CD8-positive, alpha-beta T cell (primary cell): ENCODE measurements at places on chromosomes 5 and 9.

DNA sequence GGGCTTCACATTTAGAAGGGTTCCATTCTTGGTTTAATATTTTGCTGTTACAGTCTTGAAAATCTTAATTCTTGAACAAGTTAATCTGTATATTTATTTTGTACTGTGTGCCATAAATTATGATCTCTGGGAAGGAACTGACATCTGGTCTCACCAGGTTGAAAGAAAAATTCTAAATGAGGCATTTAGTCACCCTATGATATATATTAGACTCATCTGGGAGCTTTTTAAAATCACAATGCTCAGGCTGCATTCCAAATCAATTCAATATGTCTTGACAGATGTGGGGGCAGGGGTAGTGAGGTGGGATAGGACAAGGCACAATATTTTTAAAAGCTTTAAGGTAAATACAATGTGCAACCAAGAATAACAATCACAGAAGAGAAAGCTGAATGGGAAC, 569.2 kb downstream of the PRR16 start:
- DNase-seq = no peak

GRCh38 chr9:106869028-106869427, 6.1 kb downstream of the ZNF462 start:
- DNase-seq = no peak

- no peak for DNase-seq
These were observed 103.5 kb downstream of the ACER2 start for GRCh38 chr9:19512103-19512832.

GRCh38 chr5:75006865-75007822, 45.2 kb downstream of the GCNT4 start:
- DNase-seq = no peak

GRCh38 chr5:135223404-135223803, 175.6 kb downstream of the MACROH2A1 start:
- DNase-seq = no peak

- no peak for DNase-seq
These were observed 107.8 kb upstream of the NEK6 start for GRCh38 chr9:124149992-124150391.

DNA sequence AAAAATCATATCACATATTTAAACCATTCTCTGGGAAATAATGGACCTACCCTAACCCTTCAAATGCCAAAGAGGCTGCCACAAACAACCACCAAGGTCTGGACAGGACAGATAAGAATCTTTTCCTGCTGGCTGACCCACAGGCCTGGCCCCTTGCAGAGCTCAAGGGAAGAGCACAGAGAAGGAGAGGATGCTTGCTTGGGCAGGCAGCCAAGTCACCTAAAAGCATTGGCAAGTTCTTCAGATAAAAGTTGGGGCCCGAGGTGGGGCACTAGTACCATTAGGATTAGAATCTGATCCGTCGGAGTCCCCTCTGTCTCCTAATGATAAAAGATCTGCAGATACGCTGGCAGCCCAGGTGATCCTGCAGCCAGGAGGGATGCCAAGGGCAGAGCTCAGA, 176.6 kb downstream of the GABBR2 start:
- no peak for DNase-seq

GRCh38 chr9:84027201-84027600, 46.6 kb downstream of the RMI1 start:
- DNase-seq = no peak

DNA sequence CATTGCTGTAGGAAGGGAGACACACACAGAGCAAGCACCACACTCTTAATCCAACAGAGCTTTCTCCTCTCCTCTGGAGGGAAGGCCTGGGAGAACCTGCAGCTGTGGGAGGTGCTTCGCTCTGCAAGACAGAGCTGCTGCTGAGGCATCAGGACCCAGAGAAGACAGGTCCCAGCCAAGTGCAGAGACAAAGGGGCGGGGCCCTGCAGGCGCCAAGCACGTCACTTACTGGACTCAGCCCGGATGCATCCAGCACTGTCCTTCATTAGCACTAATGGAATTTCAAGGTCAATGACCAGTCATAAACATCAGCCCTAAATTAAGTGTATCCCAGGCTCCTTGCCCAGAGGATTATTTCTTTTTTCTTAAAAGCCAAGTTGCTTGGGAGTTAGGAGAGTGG, 337.1 kb upstream of the PANK3 start:
- DNase-seq = no peak

- no peak for DNase-seq
These were observed 708.7 kb downstream of the CDH9 start for GRCh38 chr5:26329562-26330189.

DNA sequence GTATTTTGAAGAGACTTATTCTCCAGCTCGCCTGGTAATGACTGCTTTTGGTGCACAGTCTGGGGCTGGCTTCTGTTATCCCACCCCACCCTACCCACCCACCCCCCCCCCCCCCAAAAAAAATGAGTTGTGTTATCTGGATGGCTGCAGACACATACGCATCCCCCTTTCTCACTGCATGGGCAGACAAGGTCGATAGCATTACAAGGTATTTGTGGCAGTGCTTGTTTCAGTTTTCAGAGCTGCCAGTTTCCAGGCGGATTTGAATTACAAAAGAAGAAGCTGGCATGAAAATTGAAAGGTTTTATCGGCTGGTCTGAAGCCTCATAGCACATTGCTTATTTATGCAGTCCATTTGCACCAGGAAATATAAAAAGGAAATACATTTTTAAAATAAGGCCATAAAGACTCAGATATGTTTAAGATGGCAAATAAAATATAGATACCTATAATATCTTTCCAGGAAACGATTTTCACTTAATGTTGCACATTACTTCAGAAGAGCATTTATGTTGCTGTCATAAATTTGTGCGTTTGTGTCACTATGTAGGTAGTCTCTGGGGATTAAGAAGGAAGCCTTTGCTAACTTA, 85.1 kb upstream of the GRHPR start:
- DNase-seq = no peak

- no peak for DNase-seq
These were observed 192.3 kb downstream of the ATPSCKMT start for GRCh38 chr5:10057356-10057755.

DNA sequence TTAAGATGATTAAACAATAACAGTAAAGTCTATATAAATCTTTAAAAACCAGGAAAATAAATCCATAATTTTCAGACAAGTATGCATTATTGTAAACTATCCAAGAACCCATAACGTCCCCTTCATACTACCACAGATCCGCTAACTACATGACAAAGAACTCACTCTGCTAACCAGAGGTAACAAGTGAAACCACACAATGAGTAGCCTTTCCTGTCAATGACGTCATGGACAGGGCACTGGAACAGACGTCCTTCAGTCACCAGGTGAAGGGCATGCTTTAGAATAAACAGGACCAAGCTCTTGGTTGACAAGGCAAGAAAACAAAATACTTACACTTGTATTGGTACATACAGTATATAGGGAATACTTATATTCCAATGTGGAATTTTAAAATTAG, 45.2 kb downstream of the RNF130 start:
- no peak for DNase-seq

GRCh38 chr9:133874060-133874657, 118.0 kb downstream of the VAV2 start:
- no peak for DNase-seq

DNA sequence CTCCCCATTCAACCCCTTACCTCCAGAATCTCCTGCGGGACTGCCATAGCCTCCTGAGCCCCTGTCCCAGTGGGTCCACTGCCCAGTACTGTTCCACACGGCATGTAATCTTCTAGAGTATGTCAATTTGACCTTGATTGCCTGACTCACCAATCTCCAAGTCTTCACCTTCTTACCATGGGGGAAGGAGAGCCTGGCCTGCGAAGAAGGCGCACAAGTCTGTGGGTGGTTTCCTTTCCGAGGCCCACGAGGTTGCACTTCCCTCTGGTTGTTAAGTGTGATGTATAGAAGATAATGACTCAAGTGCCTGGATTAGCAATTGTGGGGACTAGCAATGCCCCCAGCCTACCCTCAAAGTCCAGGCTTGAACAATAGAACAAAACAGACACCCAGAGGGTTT, 8.1 kb upstream of the TENT4A start:
- no peak for DNase-seq

DNA sequence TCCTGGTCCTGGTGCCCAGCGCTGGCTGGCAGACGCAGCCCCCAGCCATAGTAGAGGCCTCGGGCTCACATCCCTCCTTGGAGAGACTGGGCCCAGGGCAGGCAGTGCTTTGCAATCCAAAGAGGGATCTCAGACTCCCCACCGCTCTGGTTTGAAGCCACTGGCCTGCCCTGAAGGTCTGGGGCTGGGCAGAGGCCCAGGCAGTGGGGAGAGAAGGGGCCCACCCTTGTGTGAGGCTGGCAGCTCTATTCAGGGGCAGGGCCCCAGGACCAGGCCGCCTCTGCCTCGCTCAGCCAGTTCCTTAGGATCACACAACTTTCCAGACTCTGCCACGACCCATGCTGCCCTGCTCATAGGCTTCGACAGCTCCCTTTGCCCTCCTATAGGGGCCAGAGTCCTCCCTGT, 10.7 kb upstream of the SEC16A start:
- DNase-seq = no peak

DNA sequence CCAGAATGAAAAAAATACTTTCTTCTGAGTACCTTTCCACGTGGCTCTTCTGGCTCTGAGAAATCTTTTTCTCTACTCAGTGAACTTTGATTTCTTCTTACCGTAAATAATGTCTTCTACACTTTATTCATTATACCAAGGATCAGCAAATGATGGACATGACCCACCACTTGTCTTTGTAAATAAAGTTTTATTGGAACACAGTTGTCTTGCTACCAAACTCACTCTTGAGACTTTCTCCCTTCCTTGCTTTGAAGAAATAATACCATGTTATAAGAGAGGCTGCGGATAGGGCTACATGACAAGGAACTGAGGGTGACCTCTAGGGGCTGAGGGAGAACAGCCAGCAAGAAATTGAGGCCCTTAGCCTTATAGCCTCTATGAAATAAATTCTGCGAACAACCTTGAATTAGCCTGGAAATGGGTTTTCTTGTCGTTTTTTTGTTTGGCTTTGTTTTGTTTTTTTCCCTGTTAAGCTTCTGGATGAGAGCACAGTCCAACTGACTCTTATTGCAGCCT, 212.5 kb downstream of the COMMD10 start:
- DNase-seq = no peak

DNA sequence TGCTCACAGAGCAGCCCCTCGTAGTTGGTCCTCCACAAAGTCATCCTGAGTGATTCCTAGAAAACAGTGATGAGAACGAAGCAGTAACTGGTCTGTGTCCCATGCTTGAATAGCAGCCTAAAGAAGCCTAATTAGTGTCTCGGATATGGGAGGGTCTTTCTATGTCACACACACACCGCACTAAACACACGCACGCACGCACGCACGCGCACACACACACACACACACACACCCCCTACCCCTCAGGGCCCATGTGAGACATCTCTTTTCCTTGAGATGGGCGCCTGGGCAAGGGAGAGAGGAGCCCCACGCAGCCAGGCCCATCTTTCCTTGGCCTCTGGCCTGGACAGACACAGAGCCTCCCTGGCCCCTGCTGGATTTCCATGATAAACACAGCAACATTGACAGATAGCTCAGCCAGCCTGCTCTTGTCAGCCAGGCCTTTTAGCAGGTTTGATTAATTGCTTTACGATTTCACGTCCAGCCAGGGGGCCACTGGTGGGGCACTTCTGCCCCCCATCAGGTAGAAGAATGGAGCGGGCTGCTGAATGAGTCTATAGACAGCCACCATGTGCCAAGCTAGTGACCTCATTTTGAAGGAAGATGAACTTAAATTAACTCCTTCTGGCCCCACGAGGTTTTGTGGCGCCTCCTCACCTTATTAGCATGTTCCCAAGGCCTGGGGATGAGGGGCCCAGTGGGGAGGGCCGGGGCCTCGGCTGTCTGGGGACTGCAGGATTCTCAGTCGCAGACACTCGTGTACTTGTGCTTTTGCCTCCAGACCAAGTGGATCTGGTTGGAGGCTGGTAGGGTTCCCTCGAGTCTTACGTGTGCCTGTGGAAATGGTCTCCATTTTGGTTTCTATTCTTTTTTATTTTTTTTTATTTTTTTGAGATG, 36.2 kb upstream of the PRDM12 start:
- no peak for DNase-seq

DNA sequence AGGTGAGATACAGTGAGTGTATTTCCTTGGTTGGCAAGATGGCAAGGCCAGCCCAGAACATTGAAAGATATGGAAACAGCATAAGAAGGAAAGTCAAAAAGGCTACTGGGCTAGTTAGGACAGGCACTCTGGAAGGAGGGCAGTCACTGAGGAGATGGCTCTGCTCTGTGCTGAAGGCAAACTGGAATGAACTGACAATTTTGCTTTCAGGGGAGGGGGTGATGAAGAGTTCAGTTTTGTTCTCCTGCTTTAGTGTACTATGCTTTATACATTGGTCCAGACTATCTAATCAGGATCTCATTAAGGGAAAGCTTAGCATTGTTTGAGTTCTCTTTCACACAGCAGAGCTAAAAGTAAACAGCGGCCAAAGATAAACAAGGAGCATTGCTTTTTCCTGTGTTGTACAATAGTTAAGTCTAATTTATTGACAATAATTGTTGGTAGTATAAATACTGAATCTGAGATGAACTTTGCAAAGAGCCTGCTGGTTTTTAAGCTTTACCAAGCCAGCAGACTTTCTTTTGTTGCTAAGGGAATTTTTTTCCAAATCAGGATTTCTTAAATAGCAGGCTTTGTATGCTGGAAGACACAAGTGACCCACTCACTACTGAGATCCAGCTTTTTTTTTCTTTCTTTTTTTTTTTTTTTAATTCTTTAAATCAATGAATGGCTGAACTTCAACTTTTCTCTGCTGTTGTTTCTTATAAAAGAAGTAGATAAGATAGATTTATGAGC, 355.5 kb downstream of the ARRDC3 start:
- no peak for DNase-seq

DNA sequence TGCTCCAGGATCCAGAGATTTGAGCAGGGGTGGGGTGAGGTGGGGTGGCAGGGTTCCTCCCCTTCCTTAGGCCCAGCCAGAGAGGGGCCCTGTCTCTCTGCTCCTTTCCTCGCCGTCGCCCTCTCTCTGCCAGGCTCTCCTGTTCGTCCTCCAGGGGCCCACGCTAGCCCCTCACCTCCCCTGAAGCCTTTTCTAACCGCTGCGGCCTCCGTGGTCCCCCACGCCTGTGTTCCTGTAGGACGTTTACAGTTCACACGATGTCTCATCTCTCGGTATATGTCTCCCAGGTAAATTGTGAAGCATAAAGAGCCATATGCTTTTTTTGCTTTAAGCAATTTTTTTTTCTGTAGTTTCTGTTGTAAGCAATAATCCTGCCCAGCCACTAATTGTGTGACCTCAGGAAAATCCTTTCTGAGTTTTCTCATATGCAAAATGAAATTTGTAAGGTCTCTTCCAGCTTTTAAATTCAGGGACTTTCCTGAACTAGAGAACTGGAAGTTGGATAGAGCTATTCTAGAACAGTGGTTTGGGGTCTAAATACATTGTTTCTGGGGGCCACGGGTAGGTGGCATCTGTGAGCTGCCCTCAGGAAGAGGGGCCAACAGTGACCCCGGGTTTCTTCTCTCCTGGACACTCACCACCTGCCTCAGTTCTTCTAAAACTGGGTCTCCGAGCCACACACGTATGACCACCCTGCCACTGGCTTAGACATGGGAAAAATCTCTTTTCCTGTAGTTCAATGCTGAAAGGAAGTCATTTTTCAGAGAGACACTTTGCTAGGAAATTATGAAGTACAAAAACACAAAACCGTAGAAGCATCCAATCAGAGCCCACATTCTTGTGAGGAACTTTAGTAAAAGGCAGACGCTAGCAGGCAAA, 50.2 kb upstream of the ZNF366 start:
- DNase-seq = no peak
